Stomach (tissue), 19 donors: ENCODE measurements at places on chromosomes 3 and 15. TPM values are rescaled to one million over a fixed set of nuclear protein-coding genes. Genes with fewer than 3 reads are reported as not detected.
A peak's percentile ranks its signal among the peaks of the same experiment; 100 is the strongest.

- H3K36me3 ChIP-seq: no peaks in the 10 kb centered on the region
- DNase-seq: peak; percentile 9
- no peaks in the 10 kb centered on the region for H3K27me3 ChIP-seq
- H3K4me1 ChIP-seq: no peaks in the 10 kb centered on the region
Observed at GRCh38 chr3:38643090-38643489, 6.4 kb downstream of the SCN5A start.

DNA sequence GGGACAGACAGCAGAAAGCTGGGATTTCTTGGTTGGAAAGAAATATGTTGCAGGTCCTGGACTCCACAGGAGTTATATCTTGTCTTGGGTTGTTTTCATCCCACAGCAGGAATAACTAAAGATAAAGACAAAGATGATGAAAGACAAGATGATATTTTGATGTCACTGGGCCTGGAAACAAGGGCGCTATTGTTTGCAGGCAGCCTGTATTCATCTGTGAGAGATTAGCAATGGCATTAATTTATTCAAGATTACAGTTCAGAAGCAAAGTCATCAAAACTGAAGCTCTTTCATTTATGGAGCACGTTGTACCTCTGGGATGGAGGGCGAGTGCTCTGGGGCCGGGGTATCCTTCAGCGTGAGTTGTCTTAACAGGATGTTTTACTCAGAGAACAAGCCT is 213.8 kb downstream of the LRTM1 start:
- no peak overlapping the region for H3K27ac ChIP-seq
- H3K4me1 ChIP-seq: no peaks in the 10 kb centered on the region
- no peaks in the 10 kb centered on the region for H3K27me3 ChIP-seq

DNA sequence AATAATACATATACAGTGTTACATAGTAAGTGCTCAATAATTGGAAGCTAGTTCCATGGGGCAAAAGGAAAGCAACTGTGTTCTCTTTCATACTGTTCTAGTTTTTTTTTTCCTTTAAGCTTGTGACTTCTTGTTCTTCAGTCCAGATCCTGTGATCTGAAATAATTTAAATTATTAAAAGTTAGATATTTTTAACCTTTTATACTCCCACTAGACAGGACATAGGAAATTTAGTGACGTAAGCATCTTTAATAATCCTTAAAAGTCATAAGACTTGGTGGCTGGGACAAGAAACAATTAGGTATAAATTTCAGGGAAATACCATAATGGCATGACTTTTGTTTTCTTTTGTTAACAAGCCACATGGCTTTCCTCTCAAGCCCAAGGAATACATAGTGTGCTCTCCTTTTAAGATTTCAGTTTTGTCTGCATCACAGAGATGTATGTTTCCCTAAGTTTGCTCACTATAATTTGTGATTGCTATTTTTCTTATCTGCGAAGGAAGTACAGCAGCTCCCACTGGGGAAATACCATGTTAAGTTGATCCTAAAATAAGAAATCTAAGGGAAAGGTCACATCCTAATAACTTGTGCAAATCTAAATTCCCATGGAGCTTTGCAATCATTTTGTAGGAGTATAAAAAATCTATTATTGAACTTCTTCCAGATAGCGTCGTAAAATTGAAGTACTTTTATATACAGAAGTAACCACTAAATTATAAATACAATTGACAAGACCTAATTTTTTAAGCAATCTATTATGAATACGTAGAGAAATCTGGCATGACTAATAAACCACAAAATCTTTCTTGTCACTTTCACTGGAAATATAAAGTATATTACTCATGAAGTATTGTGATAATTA is 30.1 kb downstream of the PPARG start:
- no peak for DNase-seq
- no peaks in the 10 kb centered on the region for H3K36me3 ChIP-seq
- no peak overlapping the region for H3K27ac ChIP-seq
- H3K4me1 ChIP-seq: no peaks in the 10 kb centered on the region
- no peak overlapping the region for H3K4me3 ChIP-seq
- no peaks in the 10 kb centered on the region for H3K27me3 ChIP-seq

DNA sequence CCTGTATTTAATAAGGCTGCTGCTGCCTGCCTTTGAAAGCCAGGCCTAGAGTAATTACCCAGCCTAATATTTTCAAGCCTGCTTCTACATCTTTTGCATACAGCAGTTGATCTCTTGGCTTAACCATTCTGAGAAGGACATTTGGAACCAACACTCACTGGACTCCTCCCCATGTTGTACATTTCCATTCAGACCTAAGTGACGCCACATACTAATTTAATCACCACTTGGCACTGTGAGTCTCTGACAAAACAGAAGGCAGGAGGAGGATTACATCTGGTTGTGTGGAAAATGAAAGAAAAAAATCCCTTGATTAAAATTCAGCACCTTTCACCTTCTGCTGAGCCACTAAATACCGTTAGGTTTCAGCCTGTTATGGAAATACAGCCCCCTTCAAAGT is 102.2 kb upstream of the ARRDC4 start:
- no peaks in the 10 kb centered on the region for H3K36me3 ChIP-seq
- H3K27ac ChIP-seq: no peak overlapping the region
- no peak for DNase-seq
- no peak overlapping the region for H3K4me3 ChIP-seq
- H3K27me3 ChIP-seq: no peaks in the 10 kb centered on the region

- no peak overlapping the region for H3K27ac ChIP-seq
- H3K36me3 ChIP-seq: no peaks in the 10 kb centered on the region
- H3K4me1 ChIP-seq: no peaks in the 10 kb centered on the region
- no peaks in the 10 kb centered on the region for H3K27me3 ChIP-seq
- H3K4me3 ChIP-seq: no peak overlapping the region
Observed at GRCh38 chr3:40016391-40016790, 207.0 kb downstream of the MYRIP start.

DNA sequence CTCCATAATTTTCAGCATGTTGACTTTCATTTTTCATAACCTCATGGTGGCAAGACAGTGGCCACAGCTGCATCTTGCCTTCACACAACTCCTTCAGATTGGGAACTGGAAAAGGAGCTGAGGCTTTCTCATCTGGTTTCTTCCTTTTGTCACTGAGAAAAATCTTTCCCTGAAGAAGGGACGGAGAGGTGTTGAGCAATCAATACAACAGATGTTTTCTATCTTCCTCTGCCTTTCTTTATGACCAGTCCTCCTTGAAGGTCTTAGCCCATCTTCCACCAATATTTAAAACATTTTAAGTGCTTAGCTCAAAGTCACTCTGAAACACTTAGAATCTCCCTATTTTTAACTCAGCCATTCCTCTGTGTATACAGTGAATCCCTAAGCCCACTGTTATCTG is 11.9 kb downstream of the ZNF660 start:
- H3K27me3 ChIP-seq: no peaks in the 10 kb centered on the region
- H3K27ac ChIP-seq: no peak overlapping the region
- peaks cover 9% of the 10 kb centered on the region for H3K36me3 ChIP-seq
- DNase-seq: no peak
- H3K4me1 ChIP-seq: no peaks in the 10 kb centered on the region
- no peak overlapping the region for H3K4me3 ChIP-seq

- no peak overlapping the region for H3K4me3 ChIP-seq
- H3K36me3 ChIP-seq: no peaks in the 10 kb centered on the region
- no peak overlapping the region for H3K27ac ChIP-seq
- no peak for DNase-seq
Observed at GRCh38 chr3:57981483-57982087, 26.6 kb upstream of the FLNB start.

DNA sequence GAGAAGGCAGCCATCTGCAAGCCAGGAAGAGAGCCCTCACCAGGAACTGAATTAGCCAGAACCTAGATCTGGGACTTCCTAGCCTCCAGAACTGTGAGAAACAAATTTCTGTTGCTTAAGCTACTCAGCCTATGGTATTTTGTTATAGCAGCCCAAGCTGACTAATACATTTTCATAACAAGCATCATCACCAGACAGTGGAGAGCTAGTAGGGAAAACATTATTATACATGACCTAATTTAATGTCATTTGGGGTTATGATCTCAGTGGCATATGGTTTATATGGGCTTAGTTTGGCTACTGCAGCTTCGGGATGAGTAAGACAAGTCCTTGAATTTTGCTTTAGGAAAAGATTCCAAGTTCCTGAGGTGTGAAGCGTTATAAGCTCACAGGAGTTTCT is 35.6 kb downstream of the LNP1 start:
- H3K27ac ChIP-seq: no peak overlapping the region
- H3K36me3 ChIP-seq: no peaks in the 10 kb centered on the region

- no peak for DNase-seq
- H3K27ac ChIP-seq: no peak overlapping the region
- H3K36me3 ChIP-seq: no peaks in the 10 kb centered on the region
- H3K4me1 ChIP-seq: no peaks in the 10 kb centered on the region
Observed at GRCh38 chr3:110413807-110414748, 657.5 kb upstream of the NECTIN3 start.

- H3K4me3 ChIP-seq: no peak overlapping the region
- H3K4me1 ChIP-seq: no peaks in the 10 kb centered on the region
- no peaks in the 10 kb centered on the region for H3K27me3 ChIP-seq
Observed at GRCh38 chr3:55270976-55271375, 216.1 kb downstream of the WNT5A start.

GRCh38 chr3:75294124-75294523 is 370.0 kb upstream of the FRG2C start:
- H3K27ac ChIP-seq: no peak overlapping the region
- no peaks in the 10 kb centered on the region for H3K27me3 ChIP-seq

GRCh38 chr3:166721466-166721865 is 658.6 kb downstream of the ZBBX start:
- no peak for DNase-seq
- no peaks in the 10 kb centered on the region for H3K4me1 ChIP-seq
- H3K27me3 ChIP-seq: no peaks in the 10 kb centered on the region
- H3K36me3 ChIP-seq: no peaks in the 10 kb centered on the region
- no peak overlapping the region for H3K27ac ChIP-seq

GRCh38 chr15:66110864-66111263 is 142.7 kb downstream of the MEGF11 start:
- no peaks in the 10 kb centered on the region for H3K36me3 ChIP-seq
- no peaks in the 10 kb centered on the region for H3K27me3 ChIP-seq
- no peak for DNase-seq
- H3K27ac ChIP-seq: no peak overlapping the region

DNA sequence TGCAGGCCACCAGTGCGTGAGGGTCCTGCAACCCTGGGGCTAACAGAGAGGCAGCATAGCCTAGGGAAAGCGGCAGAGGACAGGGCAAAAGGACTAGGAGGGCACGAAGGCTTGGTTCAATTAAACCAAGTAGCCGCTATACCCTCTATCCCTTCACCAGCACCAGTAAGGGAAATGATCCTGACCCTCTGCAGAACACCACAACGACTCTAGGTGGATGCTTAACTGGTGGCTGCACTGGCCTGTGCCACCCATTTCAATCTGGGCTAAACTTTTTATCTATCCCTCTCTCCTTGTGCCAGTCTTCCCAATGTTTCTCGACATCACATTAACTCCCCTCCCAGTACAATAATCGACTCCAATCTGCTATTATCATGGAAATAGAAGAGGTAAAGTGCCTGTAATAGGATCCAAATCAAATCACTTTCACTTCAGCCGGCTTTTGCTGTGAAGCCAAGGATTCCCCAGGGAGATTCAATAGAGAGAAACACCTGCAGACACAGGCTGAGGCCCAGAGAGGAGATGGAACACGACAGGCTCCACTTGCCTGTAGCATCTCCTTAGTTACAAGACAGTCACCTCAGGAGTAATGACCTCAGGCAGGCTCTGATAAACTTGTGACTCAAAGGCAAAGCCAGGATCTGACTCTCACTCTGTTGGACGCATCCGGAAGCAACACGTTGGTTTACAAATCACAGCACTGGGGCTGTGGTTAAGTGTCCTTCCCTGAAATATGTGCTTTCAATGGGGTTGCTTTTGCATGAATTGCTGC is 791.6 kb upstream of the ARRDC4 start:
- no peaks in the 10 kb centered on the region for H3K27me3 ChIP-seq
- H3K36me3 ChIP-seq: no peaks in the 10 kb centered on the region
- no peak for DNase-seq
- no peak overlapping the region for H3K4me3 ChIP-seq
- H3K27ac ChIP-seq: no peak overlapping the region
- no peaks in the 10 kb centered on the region for H3K4me1 ChIP-seq

DNA sequence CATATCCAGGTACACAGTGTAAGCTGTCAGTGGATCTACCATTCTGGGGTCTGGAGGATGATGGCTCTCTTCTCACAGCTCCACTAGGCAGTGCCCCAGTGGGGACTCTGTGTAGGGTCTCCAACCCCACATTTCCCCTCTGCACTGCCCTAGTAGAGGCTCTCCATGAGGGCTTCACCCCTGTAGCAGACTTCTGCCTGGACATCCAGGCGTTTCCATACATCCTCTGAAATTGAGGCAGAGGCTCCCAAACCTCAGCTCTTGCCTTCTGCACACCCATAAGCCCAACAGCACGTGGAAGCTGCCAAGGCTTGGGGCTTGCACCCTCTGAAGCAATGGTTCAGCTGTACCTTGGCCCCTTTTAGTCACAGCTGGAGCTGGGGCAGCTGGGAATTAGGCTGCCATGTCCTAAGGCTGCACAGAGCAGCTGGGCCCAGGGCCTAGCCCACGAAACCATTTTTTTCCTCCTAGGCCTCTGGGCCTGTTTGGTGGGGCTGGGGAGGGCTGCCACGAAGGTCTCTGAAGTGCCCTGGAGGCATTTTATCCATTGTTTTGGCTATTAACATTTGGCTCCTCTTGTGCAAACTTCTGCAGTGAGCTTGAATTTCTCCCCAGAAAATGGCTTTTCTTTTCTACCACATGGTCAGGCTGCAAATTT is 65.5 kb upstream of the FILIP1L start:
- H3K27ac ChIP-seq: no peak overlapping the region
- no peaks in the 10 kb centered on the region for H3K4me1 ChIP-seq
- H3K27me3 ChIP-seq: no peaks in the 10 kb centered on the region
- no peak overlapping the region for H3K4me3 ChIP-seq
- no peak for DNase-seq
- peaks cover 40% of the 10 kb centered on the region for H3K36me3 ChIP-seq

GRCh38 chr15:47473832-47474231 is 243.5 kb upstream of the SEMA6D start:
- peak overlapping the region; percentile 14 for H3K27ac ChIP-seq
- no peaks in the 10 kb centered on the region for H3K4me1 ChIP-seq
- H3K36me3 ChIP-seq: no peaks in the 10 kb centered on the region
- H3K4me3 ChIP-seq: no peak overlapping the region
- DNase-seq: peak; percentile 70

- DNase-seq: no peak
- H3K4me3 ChIP-seq: no peak overlapping the region
- no peaks in the 10 kb centered on the region for H3K4me1 ChIP-seq
- H3K36me3 ChIP-seq: no peaks in the 10 kb centered on the region
Observed at GRCh38 chr3:128182656-128183055, 29.4 kb downstream of the EEFSEC start.

- DNase-seq: peak; percentile 60
- H3K36me3 ChIP-seq: peaks cover 32% of the 10 kb centered on the region
- H3K27me3 ChIP-seq: no peaks in the 10 kb centered on the region
- H3K27ac ChIP-seq: peak overlapping the region; percentile 94
Observed at GRCh38 chr3:52289338-52289746, 1.7 kb downstream of the GLYCTK start.

Gene CIDEC
- total RNA-seq: 2.3 TPM

Gene PLSCR5
- not detected for total RNA-seq

Gene CLDN11
- not detected for total RNA-seq

Gene OXSM
- total RNA-seq: 0.58 TPM

Gene SCN11A
- total RNA-seq: not detected

Gene SKOR1
- 5.8 TPM for total RNA-seq

Gene IL17RD
- 5.3 TPM for total RNA-seq

Gene SEMA3G
- 1.7 TPM for total RNA-seq
